Dermis lymphatic vessel endothelial cell (primary cell): ENCODE measurements at places on chromosomes 2 and 18. TPM values are rescaled to one million over a fixed set of nuclear protein-coding genes. Genes with fewer than 3 reads are reported as not detected.

Gene TBR1
- under 0.01 and 0.09 TPM in 2 replicates for total RNA-seq

Gene LHCGR
- total RNA-seq, result not detected in 2 replicates

Gene CD207
- total RNA-seq, result 0.09 and 0.11 TPM in 2 replicates

Gene REL
- 21.2 and 24.5 TPM in 2 replicates for total RNA-seq

Gene CNTNAP5
- under 0.01 TPM in 1 of 2 replicates, not detected in the other for total RNA-seq

Gene HOXD12
- total RNA-seq, result not detected in 2 replicates

Gene PDE11A
- total RNA-seq, result 0.09 TPM in 1 of 2 replicates, not detected in the other

Gene OSBPL6
- total RNA-seq, result 1.1 and 4.1 TPM in 2 replicates

Gene TTC31
- total RNA-seq, result 8.3 and 9.9 TPM in 2 replicates
